ENCODE measurements at places on chromosomes 1 and 21.

DNA sequence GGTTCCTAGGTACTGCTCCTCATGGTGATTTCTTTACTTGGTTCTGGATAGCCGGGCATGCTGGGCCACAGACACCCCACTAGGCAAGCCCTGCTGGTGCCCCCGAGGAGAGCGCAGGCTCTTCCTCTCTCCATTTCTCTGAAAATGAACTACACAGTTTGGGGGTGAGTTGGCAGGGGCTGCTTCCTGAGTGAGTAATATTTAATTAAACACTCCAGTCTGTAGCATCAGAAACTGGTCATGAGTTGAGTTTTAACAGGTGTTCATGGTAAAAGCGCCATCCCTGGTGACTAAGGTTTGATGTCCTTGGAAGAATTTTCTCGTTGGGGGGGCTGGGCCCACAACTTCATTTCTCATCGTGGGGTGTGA, 1.7 kb downstream of the SPSB1 start:
- DNase-seq, result no peak

DNA sequence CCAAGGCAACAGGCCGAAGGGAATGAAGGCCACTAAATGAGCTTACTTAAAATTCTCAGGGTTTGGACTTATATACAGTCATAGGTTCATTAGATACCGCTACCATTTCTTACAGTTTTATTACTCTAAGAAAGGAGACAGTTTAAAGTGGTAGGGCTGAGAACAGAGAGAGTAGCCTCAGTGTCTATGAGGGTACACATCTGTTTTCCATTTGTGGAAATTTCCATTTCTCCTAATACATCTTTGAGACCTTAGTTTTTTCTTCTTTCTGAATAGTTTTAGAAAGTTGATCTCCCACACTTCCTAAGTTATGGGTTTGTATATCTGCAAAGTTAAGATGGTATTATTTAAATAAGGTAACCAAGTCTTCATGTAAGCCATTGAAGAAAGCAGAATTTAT, 1279.1 kb downstream of the NCAM2 start:
- DNase-seq, result no peak

DNA sequence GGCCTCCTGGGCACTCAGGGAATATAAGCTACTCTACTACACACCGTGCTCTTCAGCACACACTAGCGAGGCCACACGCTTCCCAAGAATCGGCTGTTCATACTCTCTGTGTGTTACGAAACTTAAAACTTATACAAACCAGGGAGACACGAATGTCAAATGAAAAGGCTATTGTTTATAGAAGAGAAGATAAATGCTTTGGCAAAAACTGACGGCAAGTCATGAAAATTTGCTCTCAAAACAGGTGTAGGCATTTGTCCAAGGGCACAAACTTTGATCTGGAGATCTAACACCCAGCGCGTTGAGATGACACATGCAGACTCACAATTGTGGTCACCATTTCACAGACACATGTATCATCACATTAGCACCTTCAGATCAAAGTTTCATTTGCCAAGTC, 46.1 kb downstream of the USP48 start:
- DNase-seq, result no peak

GRCh38 chr1:19375631-19376400, 63.7 kb downstream of the SLC66A1 start:
- DNase-seq, result no peak

DNA sequence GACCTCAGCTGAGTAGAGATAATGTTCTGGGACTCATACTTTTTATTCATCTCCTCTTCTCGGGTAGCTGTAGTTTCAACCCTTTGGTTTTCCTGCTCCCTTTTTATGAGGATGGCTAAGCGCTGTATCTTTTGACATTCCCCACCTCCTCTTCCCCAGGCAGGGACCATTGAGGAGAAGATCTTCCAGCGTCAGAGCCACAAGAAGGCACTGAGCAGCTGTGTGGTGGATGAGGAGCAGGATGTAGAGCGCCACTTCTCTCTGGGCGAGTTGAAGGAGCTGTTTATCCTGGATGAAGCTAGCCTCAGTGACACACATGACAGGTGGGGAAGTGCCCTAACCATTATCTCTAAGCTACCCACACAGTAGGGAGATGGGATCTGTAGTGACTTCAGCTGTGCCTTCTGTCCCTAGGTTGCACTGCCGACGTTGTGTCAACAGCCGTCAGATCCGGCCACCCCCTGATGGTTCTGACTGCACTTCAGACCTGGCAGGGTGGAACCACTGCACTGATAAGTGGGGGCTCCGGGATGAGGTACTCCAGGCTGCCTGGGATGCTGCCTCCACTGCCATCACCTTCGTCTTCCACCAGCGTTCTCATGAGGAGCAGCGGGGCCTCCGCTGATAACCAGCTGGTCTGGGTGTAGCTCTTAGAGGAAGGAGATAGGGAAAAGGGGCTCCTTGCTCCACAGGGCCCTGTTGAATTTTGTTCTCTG, 25.6 kb downstream of the LRRC41 start:
- DNase-seq, result no peak
